ENCODE measurements at places on chromosomes 4 and X. TPM values are rescaled to one million over a fixed set of nuclear protein-coding genes. Genes with fewer than 3 reads are reported as not detected.

The CMC4 gene
- 8.0 TPM for polyA plus RNA-seq

The CLCN4 gene
- 4.5 TPM for polyA plus RNA-seq

The TNMD gene
- polyA plus RNA-seq, result 1.9 TPM

The SPANXA2 gene
- polyA plus RNA-seq, result not detected

The FAM47E gene
- polyA plus RNA-seq, result 9.2 TPM

The NPNT gene
- polyA plus RNA-seq, result 176 TPM

The TECRL gene
- polyA plus RNA-seq, result not detected

The USP17L12 gene
- not detected for polyA plus RNA-seq
